ENCODE measurements at places on chromosomes 4 and X.

GRCh38 chr4:159926871-159927270 lies 824.0 kb downstream of the RAPGEF2 start:
- no peak for DNase-seq

DNA sequence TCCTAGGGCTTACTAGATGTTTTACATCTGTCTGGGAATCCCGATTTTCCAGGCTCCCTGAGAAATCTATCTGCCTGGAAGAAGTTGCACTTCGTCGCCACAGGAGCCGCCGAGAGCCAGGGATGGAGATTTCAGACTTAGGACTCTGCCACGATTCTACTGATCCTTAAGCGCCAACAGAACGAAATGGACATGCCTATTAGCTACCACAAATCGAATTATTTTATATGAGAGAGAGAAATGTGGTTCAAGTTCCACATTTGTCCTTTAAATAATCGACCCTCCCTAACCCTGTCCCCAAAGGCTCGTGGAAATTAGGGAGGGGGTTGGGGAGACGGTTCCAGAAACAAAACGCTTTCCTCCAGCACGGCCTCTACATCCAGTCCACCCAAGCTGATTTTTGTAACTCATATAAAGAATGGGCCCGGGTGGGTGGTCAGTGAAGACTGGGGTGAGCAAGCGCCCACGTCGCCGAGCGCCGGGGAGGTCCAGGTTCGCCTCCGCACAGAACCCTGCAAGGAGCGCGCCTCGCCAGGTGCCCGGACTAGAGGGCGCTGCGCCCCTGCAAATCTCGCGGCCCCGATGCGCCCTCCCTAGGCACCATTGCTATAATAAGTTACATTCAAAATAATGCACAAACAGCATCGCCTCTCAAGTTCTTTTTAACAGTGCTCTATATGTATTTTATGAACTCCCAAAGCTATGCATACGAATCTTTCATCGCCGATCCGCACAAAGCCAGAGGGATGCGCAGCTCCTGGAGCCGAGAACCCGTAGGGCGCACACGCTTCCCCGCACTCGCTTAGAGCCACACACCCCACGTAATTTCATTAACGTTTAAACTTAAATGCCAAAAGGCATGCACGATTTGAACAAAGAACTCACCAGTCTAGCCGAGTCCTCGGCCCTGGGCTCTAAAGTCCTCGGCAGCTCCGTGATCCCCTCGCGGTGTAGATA lies 2.1 kb upstream of the FAT1 start:
- DNase-seq, result no peak

DNA sequence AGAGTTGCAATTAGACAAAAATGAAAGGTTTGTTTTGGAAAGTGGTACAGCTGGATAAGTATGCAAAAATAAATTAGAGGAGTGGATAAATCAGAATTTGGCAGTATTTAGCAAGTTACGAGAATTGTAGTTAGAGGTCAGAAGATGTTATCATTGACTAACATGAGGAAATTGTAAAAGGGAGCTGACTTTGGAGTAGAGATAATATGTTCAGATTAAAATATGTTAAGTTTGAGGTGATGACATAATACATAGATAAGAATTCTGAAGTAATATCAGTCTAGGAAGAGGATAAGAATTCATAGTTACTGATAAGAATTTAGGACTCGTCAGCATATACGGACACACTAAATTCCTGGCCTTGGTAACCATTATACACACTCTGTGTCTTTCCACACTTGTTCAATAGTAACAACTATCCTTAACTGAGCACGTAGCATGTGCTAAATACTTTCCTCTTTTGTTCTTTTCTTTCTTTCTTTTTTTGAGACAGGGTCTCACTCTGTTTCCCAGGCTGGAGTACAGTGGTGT lies 4.1 kb upstream of the EPGN start:
- no peak for DNase-seq

DNA sequence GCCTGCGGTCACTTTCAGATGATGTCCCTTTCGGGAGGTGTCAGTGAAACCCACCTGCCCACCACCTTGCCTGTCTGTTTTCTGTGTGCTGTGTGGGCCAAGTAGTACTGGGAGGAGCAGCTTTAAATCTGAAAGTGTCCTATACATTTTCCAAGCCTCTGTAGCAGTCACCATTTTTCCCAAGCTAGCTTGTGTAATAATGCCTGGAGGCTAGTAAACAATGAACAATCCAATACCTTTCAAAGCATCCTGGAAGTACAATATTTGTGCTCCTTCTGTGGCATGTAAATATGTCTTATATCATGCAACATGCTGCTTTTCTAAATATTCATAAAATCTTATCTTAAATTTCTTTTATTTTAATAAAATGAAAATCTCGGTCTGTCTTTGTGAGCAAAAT lies 111.6 kb upstream of the C1GALT1C1 start:
- no peak for DNase-seq

All from NT2/D1 (cell line).